Spinal cord (tissue), 10 donors: ENCODE measurements at places on chromosomes 1 and 21.

DNA sequence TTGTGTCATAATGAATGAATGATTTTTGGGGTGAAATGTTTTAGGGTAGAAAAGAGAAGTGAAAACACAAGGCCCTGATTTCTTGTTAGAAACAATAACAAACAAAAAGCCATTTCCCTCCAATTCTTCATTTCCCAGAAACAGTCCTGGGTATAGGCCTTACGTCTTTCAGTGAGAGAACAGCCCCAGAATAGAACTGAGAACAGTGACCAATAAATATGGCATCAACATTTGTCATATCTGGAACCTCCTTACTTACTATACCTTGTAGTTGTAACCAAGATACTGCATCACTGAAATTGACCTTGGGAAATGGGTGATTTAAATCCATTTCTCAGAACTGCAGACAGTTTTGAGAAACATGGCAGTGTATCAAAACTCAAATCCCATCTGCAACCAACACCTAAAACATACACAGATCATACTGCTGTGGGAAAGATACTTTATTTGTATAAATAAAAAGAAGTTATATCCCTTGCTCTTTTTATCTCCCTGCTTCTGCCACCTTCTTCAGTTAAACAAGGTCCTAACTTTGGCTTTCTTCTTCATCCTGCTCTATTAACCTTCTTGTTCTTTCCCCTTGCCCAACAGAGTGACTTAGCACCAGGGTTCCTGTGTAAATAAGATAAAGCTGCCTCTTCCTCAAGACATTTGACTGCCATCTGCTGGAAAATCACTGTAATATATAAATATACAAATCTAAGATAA, 19.5 kb downstream of the XKR8 start:
- no peaks in the 10 kb centered on the region for H3K27me3 ChIP-seq
- H3K36me3 ChIP-seq, result peaks cover 19% of the 10 kb centered on the region
- no peak for DNase-seq
- H3K4me1 ChIP-seq, result no peaks in the 10 kb centered on the region
- no peak overlapping the region for H3K4me3 ChIP-seq

- no peaks in the 10 kb centered on the region for H3K36me3 ChIP-seq
- no peak for DNase-seq
- H3K4me1 ChIP-seq, result peaks cover 10% of the 10 kb centered on the region
- H3K27ac ChIP-seq, result no peak overlapping the region
- H3K27me3 ChIP-seq, result no peaks in the 10 kb centered on the region
Observed at GRCh38 chr21:25563361-25564116, 43.7 kb downstream of the MRPL39 start.

- H3K36me3 ChIP-seq, result peaks cover 30% of the 10 kb centered on the region
- no peak for DNase-seq
- no peak overlapping the region for H3K4me3 ChIP-seq
- no peaks in the 10 kb centered on the region for H3K27me3 ChIP-seq
- no peaks in the 10 kb centered on the region for H3K4me1 ChIP-seq
Observed at GRCh38 chr1:193131266-193131860, 9.5 kb downstream of the CDC73 start.

DNA sequence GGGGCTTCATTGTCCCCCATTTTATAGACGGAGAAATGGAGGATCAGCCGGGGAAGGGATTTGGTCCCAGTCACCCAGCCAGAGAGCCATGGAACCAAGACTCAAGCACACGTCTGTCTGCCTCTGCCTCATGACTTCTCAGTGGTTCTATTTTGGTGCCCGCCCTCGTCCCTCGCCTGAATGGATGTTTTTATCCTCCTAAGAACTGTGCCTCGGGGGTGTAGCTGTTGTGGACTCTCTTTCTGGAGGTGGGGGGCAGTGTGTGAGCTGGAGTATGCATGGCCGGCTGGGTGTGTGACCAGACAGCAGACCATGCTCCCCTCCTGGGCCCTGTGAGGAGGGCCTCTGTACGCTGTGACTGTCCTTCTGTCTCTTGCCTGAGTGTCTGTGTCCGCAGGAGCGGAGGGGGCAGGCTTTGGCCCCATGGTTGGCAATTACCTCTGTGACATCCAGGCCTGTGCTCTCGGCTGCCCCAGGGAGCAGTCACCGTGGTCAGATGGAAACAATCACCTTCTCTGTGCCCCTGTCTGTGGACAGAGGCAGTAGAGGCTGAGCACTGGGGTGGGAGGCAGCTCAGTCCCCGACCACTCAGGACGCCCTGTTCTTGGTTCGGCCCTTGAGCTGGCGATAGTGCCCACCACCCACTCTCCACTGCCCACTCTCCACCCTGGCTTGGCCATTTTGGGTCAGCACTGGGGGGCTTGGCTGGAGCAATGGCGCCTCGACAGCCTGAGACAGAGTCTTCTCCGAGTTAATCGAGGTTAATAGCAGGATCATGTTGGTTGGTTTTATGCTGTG, 20.4 kb downstream of the WNT4 start:
- DNase-seq, result no peak
- H3K36me3 ChIP-seq, result peaks cover 73% of the 10 kb centered on the region
- H3K27me3 ChIP-seq, result no peaks in the 10 kb centered on the region
- H3K27ac ChIP-seq, result peak overlapping the region; percentile 40
- peaks cover 39% of the 10 kb centered on the region for H3K4me1 ChIP-seq
- no peak overlapping the region for H3K4me3 ChIP-seq

GRCh38 chr1:71796006-71796405, 486.3 kb downstream of the NEGR1 start:
- no peaks in the 10 kb centered on the region for H3K27me3 ChIP-seq
- H3K4me1 ChIP-seq, result no peaks in the 10 kb centered on the region
- no peaks in the 10 kb centered on the region for H3K36me3 ChIP-seq
- H3K4me3 ChIP-seq, result no peak overlapping the region
- DNase-seq, result no peak

- H3K36me3 ChIP-seq, result no peaks in the 10 kb centered on the region
- no peaks in the 10 kb centered on the region for H3K4me1 ChIP-seq
- DNase-seq, result no peak
- no peak overlapping the region for H3K27ac ChIP-seq
Observed at GRCh38 chr1:199858171-199858570, 169.3 kb upstream of the NR5A2 start.

- H3K4me1 ChIP-seq, result no peaks in the 10 kb centered on the region
- DNase-seq, result peak; percentile 86
- no peak overlapping the region for H3K4me3 ChIP-seq
- H3K36me3 ChIP-seq, result no peaks in the 10 kb centered on the region
Observed at GRCh38 chr1:98133131-98133530, 212.3 kb upstream of the DPYD start.

- peaks cover 15% of the 10 kb centered on the region for H3K4me1 ChIP-seq
- DNase-seq, result no peak
- no peaks in the 10 kb centered on the region for H3K27me3 ChIP-seq
- peak overlapping the region; percentile 70 for H3K4me3 ChIP-seq
- H3K36me3 ChIP-seq, result no peaks in the 10 kb centered on the region
- peak overlapping the region; percentile 74 for H3K27ac ChIP-seq
Observed at GRCh38 chr1:46246548-46247435, 771 bp upstream of the RAD54L start.

GRCh38 chr1:85203573-85204171, 2.9 kb upstream of the SYDE2 start:
- no peak overlapping the region for H3K4me3 ChIP-seq
- peaks cover 10% of the 10 kb centered on the region for H3K4me1 ChIP-seq
- no peak for DNase-seq
- no peaks in the 10 kb centered on the region for H3K36me3 ChIP-seq

DNA sequence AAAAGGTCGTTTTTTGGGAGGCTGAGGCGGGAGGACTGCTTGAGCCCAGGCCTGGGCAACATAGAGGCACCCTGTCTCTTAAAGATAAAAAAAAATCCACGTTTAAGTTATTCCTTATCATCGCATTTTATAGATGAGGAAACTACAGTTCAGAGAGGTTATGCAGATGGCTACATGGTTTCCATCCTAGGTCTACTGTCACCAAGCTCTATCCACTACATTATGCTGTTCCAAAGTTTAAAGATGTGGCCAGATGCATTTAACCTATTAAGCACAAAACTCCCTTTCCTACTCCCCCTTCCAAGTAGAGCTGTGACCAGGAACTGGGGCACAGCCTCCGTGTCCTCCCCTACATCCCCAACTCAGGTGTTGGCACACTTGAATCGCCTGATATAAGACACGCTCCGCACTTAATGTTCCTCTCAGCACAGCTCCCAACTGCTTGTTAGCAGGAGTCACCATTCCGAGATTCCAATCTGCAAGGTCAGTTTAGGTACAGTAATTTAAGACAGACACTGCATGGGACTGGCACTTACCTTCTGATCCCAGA, 1.3 kb downstream of the TAF5L start:
- H3K4me1 ChIP-seq, result peaks cover 16% of the 10 kb centered on the region
- H3K27me3 ChIP-seq, result no peaks in the 10 kb centered on the region
- DNase-seq, result no peak

DNA sequence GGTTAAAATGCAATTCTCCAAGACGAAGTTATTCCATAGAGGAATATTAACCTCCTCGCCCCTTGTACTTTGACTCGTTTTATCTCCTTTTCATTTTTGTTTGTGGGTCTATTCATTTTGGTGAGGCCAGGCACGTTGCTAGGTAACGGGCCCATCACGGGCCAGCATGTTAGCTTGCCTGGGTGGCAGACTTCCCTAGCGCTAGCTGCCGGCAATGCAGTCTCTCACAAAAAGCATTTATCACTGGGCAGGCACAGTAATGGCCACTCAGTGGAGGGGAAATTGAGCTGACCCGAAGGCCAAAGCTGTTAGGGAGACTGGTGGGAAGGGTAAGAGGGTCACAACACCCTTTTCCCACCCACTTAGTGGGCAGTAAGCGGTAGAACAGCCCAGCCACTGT, 234.4 kb upstream of the FOXD3 start:
- DNase-seq, result peak; percentile 94
- no peak overlapping the region for H3K27ac ChIP-seq
- peaks cover 30% of the 10 kb centered on the region for H3K27me3 ChIP-seq
- H3K4me1 ChIP-seq, result peaks cover 4% of the 10 kb centered on the region
- H3K36me3 ChIP-seq, result no peaks in the 10 kb centered on the region

DNA sequence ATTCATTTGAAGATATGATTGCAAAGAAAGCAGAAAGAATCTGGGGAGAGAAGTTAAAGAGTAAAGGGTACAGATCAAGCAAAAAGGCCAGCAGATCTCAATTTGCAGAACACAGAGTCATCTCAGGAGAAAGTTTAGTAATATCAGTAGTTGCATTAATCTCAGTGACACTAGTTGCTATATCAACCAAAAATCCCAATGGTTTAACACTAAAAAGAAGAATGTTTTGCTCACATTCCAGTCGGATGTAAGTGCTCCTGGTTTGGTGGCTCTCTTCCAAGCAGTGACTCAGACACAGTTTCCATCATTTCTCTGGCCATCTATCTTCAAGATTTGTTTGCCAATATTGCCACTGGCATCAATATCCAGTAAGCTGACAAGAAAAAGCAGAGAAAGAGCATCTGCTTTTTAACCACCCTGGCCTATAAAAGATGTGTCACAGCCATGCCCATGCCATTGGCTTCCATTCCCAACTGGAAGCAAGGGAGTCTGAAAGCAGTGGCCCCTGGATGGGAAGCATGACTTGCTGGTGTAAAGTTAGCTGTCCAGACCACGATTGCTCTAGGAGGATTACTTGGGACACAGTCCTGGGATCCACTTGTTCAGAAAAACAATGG, 45.5 kb upstream of the AIM2 start:
- no peak overlapping the region for H3K27ac ChIP-seq
- no peaks in the 10 kb centered on the region for H3K4me1 ChIP-seq
- no peaks in the 10 kb centered on the region for H3K27me3 ChIP-seq
- H3K4me3 ChIP-seq, result no peak overlapping the region

- H3K27me3 ChIP-seq, result no peaks in the 10 kb centered on the region
- no peak overlapping the region for H3K27ac ChIP-seq
- H3K36me3 ChIP-seq, result no peaks in the 10 kb centered on the region
- H3K4me1 ChIP-seq, result no peaks in the 10 kb centered on the region
Observed at GRCh38 chr1:119827010-119827409, 15.8 kb upstream of the REG4 start.

DNA sequence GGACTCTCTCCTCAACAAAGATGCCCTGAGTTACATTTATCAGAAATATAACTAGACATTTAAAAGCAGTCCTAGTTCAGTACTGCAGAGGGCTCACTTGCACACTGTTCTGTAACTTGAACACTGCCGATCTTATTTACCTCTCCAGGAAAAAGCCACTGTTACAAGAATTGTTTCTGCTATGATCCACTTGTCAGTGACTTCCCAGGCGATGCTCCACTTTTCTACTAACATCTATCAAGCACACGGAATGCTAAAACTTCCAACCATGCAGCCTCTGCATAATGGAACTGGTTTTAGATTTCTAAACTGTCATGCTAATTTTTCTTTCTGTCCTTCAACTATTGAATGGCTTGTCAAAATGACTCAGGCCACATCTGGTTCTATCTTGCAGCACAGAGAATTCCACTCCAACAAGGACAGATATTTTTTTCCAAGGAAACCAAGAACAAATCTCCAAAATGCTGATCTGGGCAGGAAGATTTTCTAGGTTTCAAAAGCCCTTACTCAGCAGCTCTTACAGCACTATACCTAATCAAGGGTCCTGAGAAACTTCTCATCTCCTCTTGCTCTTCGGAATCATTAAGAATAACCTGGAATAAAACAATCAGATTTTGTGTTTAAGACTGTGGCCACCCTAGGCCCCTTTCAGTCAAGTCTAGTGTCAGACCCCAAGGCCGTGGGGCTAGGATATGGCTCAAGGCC, 9.9 kb downstream of the SEC16B start:
- H3K27me3 ChIP-seq, result no peaks in the 10 kb centered on the region
- peaks cover 7% of the 10 kb centered on the region for H3K36me3 ChIP-seq
- no peak for DNase-seq

DNA sequence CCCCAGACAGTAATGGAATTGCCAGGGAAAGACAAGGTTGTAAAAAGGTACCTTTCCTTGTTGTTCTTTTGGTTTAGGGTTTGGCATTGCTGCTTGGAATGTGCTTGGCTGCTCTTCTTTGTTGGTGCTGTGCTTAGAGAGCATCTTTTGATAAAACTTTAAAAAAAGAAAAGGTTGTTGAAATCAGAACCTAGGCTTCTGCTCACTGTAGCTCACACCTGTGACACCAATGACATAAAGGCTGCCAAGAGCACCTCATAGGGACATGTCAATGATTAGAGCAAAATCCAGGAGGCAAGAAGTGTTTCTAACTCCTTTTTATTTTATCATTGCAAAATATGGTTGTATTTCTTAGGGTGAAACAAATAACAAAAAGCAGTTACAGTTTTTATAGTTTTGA, 28.9 kb downstream of the CLEC20A start:
- H3K4me1 ChIP-seq, result no peaks in the 10 kb centered on the region
- peaks cover 10% of the 10 kb centered on the region for H3K36me3 ChIP-seq
- no peak for DNase-seq

GRCh38 chr1:72649991-72650390, 367.7 kb upstream of the NEGR1 start:
- H3K36me3 ChIP-seq, result peaks cover 5% of the 10 kb centered on the region
- DNase-seq, result no peak
- no peaks in the 10 kb centered on the region for H3K27me3 ChIP-seq
- peaks cover 6% of the 10 kb centered on the region for H3K4me1 ChIP-seq
- no peak overlapping the region for H3K4me3 ChIP-seq
- H3K27ac ChIP-seq, result no peak overlapping the region

DNA sequence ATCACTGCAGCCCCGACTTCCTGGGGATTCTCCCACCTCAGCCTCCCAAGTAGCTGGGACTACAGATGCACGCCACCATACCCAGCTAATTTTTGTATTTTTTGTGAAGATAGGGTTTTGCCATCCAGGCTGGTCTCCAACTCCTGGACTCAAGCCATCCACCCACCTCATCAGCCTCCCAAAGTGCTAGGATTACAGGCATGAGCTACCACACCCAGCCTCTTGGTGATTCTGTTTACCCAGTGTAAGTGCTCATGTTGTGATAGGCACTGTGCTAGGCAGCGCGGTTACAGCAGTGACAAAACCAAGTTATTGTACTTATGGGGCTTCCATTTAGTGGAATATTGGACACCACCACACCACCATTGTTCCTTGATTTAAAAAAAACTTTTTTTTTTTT, 9.7 kb upstream of the STX12 start:
- H3K36me3 ChIP-seq, result peaks cover 19% of the 10 kb centered on the region
- no peak for DNase-seq
- H3K27ac ChIP-seq, result no peak overlapping the region
- H3K4me3 ChIP-seq, result no peak overlapping the region
- no peaks in the 10 kb centered on the region for H3K27me3 ChIP-seq
- no peaks in the 10 kb centered on the region for H3K4me1 ChIP-seq
